Stimulated activated CD4-positive, alpha-beta T cell treated with anti-CD3 and anti-CD28 coated beads, Interleukin-4, amount 100 ng/mL, for 1 hour (primary cell): ENCODE measurements at places on chromosomes 1 and 21.
A peak's percentile ranks its signal among the peaks of the same experiment; 100 is the strongest.

GRCh38 chr1:94661431-94661932 lies 119.9 kb upstream of the F3 start:
- no peak for DNase-seq

- DNase-seq, result peak; percentile 21
Measured at GRCh38 chr1:110606657-110607535, 738 bp upstream of the KCNA2 start.

DNA sequence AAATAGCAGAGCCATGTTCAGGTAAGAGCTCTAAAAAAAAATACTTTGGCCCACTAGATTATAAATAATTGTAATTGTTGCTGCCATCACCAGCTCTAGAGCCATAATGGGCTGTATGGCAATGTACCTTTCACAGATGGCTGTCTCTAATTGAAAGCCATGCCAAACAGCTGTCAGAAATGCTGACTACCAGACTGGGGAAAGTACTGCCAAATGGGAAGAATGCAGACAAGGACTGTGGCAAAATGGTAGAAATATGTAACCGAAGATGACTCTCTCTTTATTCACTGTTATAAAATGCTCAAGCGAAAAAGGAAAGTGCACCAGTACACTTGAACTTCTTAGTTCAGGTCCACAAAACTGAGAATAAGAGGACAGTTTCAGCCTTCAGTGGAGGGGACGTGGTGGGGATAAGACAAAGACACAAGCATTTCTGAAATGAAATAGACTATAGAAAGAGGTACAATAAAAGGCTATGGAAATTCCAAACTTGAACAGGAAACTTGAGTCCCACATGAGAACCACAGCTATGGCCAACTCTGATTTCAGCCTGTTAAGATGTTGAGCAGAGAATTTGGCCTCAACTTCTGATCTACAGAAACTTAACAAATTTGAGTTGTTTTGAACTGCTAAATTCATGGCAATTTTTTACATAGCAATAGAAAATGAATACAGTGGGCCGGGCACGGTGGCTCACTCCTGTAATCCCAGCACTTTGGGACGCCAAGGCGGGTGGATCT lies 46.5 kb upstream of the LPGAT1 start:
- DNase-seq, result no peak

DNA sequence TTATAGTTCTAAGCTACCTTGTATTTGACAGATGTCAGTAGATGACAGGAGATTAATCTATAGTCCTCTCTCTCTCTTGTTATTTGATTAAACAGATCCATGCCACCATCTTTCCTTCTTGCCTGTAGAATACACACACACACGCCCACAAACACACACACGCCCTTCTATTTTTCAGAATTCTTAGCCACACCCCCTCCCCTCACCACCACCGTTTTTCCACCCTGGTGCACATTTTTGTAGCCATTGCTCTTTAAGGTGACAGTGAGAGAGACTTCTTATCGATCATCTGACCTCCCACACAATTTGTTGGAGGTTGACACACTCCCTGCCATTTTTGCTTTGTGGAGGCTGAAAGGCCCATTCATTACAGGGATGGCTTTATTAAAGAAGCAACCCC lies 123.2 kb downstream of the NTNG1 start:
- no peak for DNase-seq

DNA sequence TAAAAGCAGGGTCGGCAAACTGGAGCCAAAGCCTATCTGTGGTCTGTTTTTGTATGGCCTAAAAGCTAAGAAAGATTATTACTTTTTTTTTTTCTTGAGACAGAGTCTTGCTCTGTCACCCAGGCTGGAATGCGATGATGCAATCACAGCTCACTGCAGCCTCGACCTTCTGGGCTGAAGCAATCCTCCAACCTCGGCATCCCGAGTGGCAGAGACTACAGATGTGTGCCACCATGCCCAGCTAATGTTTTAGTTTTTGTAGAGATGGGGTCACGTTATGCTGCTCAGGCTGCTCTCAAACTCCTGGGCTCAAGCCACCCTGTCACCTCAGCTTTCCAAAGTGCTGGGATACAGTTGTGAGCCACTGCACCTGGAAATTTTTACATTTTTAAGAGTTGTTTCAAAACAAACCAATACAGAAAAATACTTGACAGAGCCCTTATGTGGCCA lies 6.5 kb upstream of the GLRX2 start:
- no peak for DNase-seq

DNA sequence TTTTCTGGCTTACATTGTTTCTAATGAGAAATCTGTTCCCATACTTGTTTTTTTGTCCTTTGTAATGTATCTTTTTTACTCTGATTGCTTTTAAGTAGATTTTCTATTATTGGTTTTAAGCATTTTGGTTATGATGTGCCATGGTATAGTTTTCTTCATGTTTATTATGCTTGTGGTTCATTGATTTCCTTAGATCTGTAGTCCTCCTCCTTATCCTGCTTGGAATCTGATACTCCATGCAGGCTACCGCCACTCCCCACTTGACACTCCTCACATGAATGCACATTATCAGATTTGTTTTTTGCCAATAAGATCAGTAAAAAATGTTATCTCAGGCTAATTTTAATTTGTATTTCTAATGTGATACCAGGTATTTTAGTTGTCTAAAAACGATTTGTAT lies 20.8 kb downstream of the UROD start:
- DNase-seq, result no peak

DNA sequence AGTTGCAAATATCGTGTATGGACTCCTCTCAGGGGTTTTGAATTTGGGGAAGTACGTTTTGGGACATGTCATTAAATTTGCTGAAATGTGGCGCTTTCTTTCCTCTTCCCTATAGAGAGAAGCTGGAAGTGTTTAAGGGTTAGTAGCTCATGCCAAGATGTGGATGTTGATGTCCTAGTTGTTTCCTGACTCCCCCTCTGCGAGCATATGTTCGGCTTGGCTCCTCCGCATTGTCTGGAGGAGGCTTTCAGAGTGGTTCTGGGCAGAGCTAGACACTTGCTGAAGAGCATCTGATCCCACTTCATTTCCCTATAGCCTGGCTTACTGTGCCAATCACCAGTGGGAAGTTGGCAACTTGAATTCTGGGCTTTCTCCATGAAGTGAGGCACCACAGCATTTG lies 347.4 kb upstream of the B3GALT2 start:
- no peak for DNase-seq
